Sigmoid colon (tissue), 7 donors: ENCODE measurements at places on chromosomes 6 and 20. TPM values are rescaled to one million over a fixed set of nuclear protein-coding genes. Genes with fewer than 3 reads are reported as not detected.

DNA sequence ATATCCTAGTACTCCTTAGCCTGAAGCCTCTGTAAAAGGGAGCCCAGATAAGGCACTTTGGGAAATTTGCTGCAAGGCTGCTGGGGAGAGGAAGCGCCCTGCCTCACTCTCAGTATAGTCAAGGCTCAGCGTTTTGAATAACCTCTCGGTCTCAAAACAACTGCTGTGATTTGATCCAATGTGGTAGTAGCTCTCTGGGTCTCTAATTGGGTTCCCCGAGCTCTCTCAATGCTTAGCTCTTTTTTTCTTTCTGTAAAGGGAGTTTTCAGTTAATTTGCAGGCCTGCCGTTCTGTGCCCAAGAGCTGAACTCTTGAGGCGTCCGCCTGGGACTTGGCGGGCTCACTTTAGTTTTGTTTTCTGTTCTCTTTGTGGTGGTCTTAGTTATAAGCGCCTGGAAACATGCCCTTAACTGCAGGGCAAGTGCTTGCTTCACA is 41.2 kb downstream of the ZHX3 start:
- H3K27me3 ChIP-seq, result no peaks in the 10 kb centered on the region
- no peaks in the 10 kb centered on the region for H3K36me3 ChIP-seq
- no peak overlapping the region for H3K27ac ChIP-seq

Gene DPPA5
- total RNA-seq, result not detected

DNA sequence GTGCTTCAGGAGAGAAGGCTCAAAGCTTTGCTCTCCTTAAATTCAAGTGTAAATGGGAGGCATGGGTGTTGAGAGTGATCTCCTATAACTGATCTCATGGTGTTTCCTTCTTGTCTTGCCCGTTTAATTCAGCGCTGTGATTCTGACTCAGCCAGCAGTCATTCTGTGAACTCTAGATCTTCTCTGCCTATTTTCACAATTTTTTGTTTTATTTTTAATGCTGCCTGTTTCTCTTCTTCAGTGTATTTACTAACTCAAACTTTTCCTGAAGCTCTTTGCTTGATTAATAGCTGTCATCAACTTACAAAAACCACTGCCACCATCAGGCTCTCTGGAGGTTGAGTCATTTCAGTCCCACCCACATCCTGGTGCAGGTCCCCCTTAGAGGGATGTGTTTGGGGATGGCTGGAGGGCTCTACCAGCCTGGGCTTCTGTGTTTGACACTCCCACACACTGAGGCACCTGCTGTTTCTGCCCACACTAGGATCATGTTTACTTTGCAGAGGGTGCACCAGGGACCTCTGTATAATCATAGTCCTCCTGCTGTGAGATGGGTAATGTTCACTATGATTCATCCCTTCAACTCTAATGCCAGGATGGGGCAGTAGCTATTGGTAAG is 94.0 kb downstream of the SHLD1 start:
- no peak overlapping the region for H3K27ac ChIP-seq
- H3K36me3 ChIP-seq, result no peaks in the 10 kb centered on the region
- no peak for DNase-seq

Gene IRF4
- 0.33 TPM for total RNA-seq

- H3K27ac ChIP-seq, result no peak overlapping the region
- no peaks in the 10 kb centered on the region for H3K27me3 ChIP-seq
- no peak overlapping the region for H3K4me3 ChIP-seq
- no peaks in the 10 kb centered on the region for H3K4me1 ChIP-seq
- no peaks in the 10 kb centered on the region for H3K36me3 ChIP-seq
Observed at GRCh38 chr20:10558635-10559187, 115.1 kb downstream of the JAG1 start.

DNA sequence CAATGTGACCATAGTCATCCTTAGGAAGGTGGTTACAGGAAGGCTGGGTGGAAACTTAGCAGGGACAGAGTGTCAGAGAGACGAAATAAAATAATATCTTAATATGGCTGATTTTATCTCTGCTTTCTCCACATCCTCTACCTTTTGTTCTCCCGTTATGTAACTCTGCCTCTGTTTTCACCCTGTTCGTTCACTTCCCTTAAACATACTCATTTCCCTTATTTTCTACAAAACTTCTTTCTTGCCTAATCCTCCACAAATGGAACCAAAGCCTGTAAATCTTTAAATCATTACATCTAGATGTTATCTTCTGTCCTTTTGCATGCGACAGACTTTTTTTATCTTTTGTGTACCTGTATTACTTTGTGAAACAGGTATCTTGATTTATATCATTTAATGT is 23.3 kb upstream of the CRIP3 start:
- DNase-seq, result no peak
- H3K36me3 ChIP-seq, result no peaks in the 10 kb centered on the region
- no peaks in the 10 kb centered on the region for H3K27me3 ChIP-seq

GRCh38 chr20:58695895-58696375 is 3.3 kb downstream of the NPEPL1 start:
- H3K27me3 ChIP-seq, result no peaks in the 10 kb centered on the region
- DNase-seq, result peak; percentile 60
- H3K4me1 ChIP-seq, result peaks cover 33% of the 10 kb centered on the region

DNA sequence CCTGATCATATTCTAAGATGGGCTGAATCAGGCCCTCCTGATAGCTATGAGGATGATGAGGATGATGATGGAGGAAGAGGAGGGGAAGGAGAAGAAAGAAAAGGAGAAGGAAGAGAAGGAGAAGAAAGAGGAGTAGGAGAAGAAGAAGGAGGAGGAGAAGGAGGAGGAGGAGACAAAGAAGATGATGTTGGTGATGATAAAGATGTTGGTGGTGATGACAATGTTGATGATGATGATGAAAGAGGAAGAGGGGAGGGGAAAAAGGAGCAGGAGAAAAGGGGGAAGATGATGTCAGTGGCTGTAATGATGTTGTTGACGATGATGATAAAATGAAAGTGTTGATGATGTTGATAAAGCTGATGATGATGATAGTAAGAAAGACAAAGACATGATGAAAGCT is 119.5 kb downstream of the CDC5L start:
- H3K36me3 ChIP-seq, result no peaks in the 10 kb centered on the region
- no peaks in the 10 kb centered on the region for H3K4me1 ChIP-seq
- H3K27me3 ChIP-seq, result no peaks in the 10 kb centered on the region
- no peak overlapping the region for H3K27ac ChIP-seq

DNA sequence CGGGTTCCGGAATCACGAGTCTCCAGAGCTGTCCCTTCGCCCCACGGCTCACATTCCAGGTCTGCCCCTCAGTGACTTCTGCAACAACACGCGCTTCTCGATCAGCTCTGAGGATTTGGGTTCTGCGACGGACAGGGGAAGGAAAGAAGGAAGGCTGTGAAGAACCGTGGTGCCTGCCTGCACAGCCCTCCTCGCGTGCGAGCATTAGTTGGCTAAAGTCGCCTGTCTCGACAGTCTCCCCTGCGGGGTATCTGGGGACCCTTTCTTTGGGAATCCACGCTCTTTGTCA is 23.1 kb downstream of the VPS52 start:
- H3K4me3 ChIP-seq, result peak overlapping the region; percentile 64
- no peak for DNase-seq
- H3K36me3 ChIP-seq, result peaks cover 20% of the 10 kb centered on the region
- H3K4me1 ChIP-seq, result peaks cover 26% of the 10 kb centered on the region

Gene RAET1L
- total RNA-seq, result not detected

Gene NANP
- total RNA-seq, result 5.7 TPM

DNA sequence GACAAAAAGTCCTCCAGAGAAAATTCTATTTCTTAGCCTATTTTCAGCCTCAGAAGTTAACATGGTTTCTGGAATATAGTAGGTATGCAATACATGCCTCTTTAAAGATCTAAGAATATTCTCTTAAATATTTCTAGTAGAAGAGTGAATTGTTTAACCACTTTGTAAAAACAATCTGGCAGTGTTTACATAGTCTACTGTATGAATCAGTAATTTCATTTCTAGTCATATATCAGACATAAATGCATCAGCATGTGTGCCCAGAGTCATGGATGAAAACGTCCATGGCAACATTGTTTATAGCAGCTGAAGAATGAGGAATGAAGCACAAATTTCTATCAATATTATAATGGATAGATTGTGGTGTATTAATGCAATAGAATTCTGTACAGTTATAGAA is 124.9 kb downstream of the NKAIN2 start:
- no peaks in the 10 kb centered on the region for H3K36me3 ChIP-seq
- no peak for DNase-seq
- H3K4me3 ChIP-seq, result no peak overlapping the region
- no peaks in the 10 kb centered on the region for H3K4me1 ChIP-seq
- H3K27me3 ChIP-seq, result no peaks in the 10 kb centered on the region

DNA sequence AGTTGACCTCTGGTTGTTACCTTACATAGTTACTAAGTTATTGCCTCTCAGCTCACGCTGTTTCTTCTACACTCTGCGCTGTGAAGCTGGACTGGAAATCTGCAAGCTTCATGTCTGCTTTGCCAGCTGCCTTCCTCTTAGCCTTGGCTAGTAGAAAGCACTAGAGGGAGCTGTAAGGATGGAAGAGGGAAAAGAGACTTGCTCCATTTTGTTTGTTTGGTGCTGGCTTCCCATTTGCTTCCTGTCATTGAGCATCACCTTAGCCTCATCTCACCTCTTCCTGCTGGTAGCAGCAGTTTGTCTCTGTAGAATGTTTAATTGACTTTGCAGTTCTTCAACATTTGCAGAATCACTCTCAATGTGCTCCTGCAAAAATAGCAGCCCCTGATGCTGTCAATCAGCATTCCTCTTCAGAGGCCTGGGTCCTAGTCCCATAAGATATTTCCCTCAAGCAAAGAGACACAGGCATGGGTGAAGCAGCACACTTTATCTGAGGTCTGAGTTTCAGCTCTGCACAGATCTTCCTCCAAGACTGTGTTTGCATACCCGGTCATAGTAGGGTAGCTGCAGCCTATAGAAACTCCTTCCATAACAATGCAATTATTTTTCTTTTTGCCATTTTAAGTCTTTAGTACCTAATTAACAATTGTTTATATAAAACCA is 302.2 kb upstream of the EPHA7 start:
- no peaks in the 10 kb centered on the region for H3K4me1 ChIP-seq
- DNase-seq, result no peak
- H3K36me3 ChIP-seq, result no peaks in the 10 kb centered on the region
- H3K4me3 ChIP-seq, result no peak overlapping the region

GRCh38 chr6:1621070-1621701 is 11.5 kb downstream of the FOXC1 start:
- H3K4me1 ChIP-seq, result peaks cover 32% of the 10 kb centered on the region
- no peak overlapping the region for H3K27ac ChIP-seq
- peak; percentile 41 for DNase-seq
- H3K36me3 ChIP-seq, result no peaks in the 10 kb centered on the region

- no peaks in the 10 kb centered on the region for H3K4me1 ChIP-seq
- H3K36me3 ChIP-seq, result no peaks in the 10 kb centered on the region
- no peak overlapping the region for H3K4me3 ChIP-seq
- H3K27ac ChIP-seq, result no peak overlapping the region
- DNase-seq, result no peak
Observed at GRCh38 chr6:105651969-105652368, 249.1 kb upstream of the PREP start.

Gene GLP1R
- 0.14 TPM for total RNA-seq

- H3K36me3 ChIP-seq, result no peaks in the 10 kb centered on the region
- no peak overlapping the region for H3K4me3 ChIP-seq
- H3K27me3 ChIP-seq, result no peaks in the 10 kb centered on the region
- no peak for DNase-seq
- no peaks in the 10 kb centered on the region for H3K4me1 ChIP-seq
Observed at GRCh38 chr6:44915111-44915510, 413.0 kb upstream of the RUNX2 start.

Gene NTSR1
- 43.0 TPM for total RNA-seq

- DNase-seq, result no peak
- H3K27ac ChIP-seq, result no peak overlapping the region
Observed at GRCh38 chr6:86682297-86682696, 255.0 kb upstream of the HTR1E start.

DNA sequence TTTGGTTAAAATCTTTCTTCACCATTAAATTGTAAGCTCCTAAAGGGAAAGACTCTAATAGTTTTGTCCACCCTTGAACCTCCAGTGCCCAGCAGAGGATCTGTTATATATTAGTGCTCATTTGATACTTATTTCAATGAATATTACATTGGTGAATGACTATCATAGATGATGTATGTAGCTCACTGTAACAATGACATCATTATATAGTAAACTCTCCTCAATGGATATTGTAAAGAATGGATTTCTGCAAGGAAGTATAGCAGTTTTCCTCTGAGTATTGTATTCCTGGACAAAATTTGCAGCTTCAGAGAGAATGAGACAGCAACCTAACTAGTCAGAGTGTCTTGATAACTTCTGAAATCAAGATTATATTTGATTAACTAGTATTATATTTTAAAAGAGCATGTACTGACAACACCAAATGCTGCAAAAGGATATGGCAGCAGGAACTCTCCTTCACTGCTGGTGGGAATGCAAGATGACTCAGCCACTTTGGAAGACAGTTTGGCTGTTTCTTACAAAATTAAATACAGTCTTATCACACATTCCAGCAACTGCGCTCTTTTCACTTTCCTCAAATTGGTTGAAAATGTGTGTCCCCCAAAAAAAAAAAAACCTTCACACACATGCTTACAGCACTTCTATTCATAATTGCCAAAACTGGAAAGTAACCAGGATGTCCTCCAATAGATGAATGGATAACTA is 189.8 kb upstream of the OPRM1 start:
- no peak overlapping the region for H3K27ac ChIP-seq
- no peak for DNase-seq
- H3K36me3 ChIP-seq, result no peaks in the 10 kb centered on the region
- no peak overlapping the region for H3K4me3 ChIP-seq
- H3K27me3 ChIP-seq, result no peaks in the 10 kb centered on the region
- no peaks in the 10 kb centered on the region for H3K4me1 ChIP-seq

DNA sequence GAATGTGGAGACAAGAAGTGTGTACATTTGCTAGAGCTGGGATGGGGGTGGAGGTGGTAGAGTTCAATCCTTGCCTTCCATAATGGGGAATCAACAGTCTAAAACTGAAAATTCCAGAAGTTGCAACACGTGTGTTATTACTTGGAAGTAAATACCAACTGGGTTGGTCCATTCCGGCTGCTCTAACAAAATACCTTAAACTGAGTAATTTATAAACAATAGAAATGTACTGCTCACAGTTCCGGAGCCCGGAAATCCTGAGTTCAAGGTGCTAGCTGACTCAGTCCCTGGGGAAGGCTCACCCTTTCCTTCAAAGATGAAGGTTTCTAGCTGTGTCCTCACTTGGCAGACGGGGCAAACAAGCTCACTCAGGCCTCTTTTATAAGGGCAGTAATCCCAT is 59.0 kb downstream of the RIN2 start:
- peaks cover 21% of the 10 kb centered on the region for H3K4me1 ChIP-seq
- no peak overlapping the region for H3K27ac ChIP-seq
- H3K27me3 ChIP-seq, result no peaks in the 10 kb centered on the region
- peak; percentile 55 for DNase-seq
- no peaks in the 10 kb centered on the region for H3K36me3 ChIP-seq

- no peak overlapping the region for H3K27ac ChIP-seq
- no peak for DNase-seq
- no peaks in the 10 kb centered on the region for H3K27me3 ChIP-seq
Observed at GRCh38 chr6:16056263-16056870, 72.5 kb upstream of the MYLIP start.

GRCh38 chr6:137776786-137777686 is 90.0 kb upstream of the TNFAIP3 start:
- H3K4me1 ChIP-seq, result peaks cover 18% of the 10 kb centered on the region
- H3K27ac ChIP-seq, result peak overlapping the region; percentile 9
- H3K27me3 ChIP-seq, result no peaks in the 10 kb centered on the region
- no peak overlapping the region for H3K4me3 ChIP-seq
- no peaks in the 10 kb centered on the region for H3K36me3 ChIP-seq

Gene EEF1A2
- 9.3 TPM for total RNA-seq

GRCh38 chr6:117200067-117200466 is 65.3 kb upstream of the VGLL2 start:
- no peak overlapping the region for H3K4me3 ChIP-seq
- DNase-seq, result no peak
- no peak overlapping the region for H3K27ac ChIP-seq
- no peaks in the 10 kb centered on the region for H3K27me3 ChIP-seq
- no peaks in the 10 kb centered on the region for H3K4me1 ChIP-seq
- no peaks in the 10 kb centered on the region for H3K36me3 ChIP-seq
